ENCODE measurements at places on chromosomes 6 and 20. TPM values are rescaled to one million over a fixed set of nuclear protein-coding genes. Genes with fewer than 3 reads are reported as not detected.

The TNFRSF6B gene
- 41.6 TPM for total RNA-seq

The SPATS1 gene
- not detected for total RNA-seq

The ALDH5A1 gene
- total RNA-seq = 11.9 TPM

The SLC17A9 gene
- total RNA-seq = not detected

DNA sequence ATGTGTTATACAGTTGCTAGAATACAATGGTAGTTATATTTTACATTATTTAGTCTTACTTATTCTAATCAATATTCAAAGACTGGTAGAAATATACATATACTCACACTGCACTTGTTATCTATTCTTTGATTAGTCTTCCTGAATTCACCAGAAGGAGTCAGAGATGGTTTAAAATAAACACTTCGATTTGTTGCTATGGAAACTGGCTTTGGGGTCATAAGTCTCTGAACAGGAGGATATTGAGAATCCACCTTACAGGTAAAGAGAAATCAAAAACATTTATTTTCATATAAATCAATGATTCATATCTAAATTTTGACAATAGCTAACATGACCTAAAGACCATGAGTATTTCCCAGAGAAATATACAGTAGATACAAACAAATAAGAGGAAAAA is 41.6 kb downstream of the NUP153 start:
- H3K27ac ChIP-seq = no peak overlapping the region
- DNase-seq = no peak
- H3K27me3 ChIP-seq = no peaks in the 10 kb centered on the region
- H3K4me1 ChIP-seq = no peaks in the 10 kb centered on the region
- peaks cover 73% of the 10 kb centered on the region for H3K36me3 ChIP-seq

- H3K4me3 ChIP-seq = no peak overlapping the region
- H3K4me1 ChIP-seq = peaks cover 13% of the 10 kb centered on the region
- no peaks in the 10 kb centered on the region for H3K36me3 ChIP-seq
Observed at GRCh38 chr20:37933786-37934633, 31.1 kb downstream of the VSTM2L start.

- DNase-seq = no peak
- no peak overlapping the region for H3K27ac ChIP-seq
- H3K27me3 ChIP-seq = no peaks in the 10 kb centered on the region
- no peak overlapping the region for H3K4me3 ChIP-seq
Observed at GRCh38 chr6:166474721-166475565, 92.2 kb upstream of the MPC1 start.

DNA sequence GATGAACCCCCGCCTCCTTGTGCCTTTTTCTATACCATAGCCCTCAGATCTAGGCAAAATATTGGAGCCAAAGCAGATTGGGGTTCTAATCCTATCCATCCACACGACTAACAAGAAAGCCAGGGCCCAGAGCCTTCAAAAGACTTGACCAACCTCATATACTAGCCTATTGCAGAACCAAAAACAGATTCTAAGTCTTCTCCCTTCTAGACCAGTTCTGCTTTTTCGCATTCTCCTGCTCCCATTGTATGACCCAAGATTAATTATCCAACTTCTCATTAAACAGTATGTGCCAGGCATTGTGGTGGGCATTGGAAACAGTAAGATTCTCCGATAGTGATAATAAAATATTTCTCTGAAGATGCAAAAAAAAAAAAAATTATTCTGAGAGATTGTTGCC is 113.7 kb upstream of the JARID2 start:
- H3K4me3 ChIP-seq = peak overlapping the region; percentile 24
- no peaks in the 10 kb centered on the region for H3K36me3 ChIP-seq
- peak overlapping the region; percentile 92 for H3K27ac ChIP-seq
- no peak for DNase-seq
- H3K27me3 ChIP-seq = no peaks in the 10 kb centered on the region

GRCh38 chr6:53066077-53066417 is 843 bp downstream of the FBXO9 start:
- H3K4me1 ChIP-seq = peaks cover 27% of the 10 kb centered on the region
- no peaks in the 10 kb centered on the region for H3K27me3 ChIP-seq
- 0 out of 2 replicates have a peak, but pooled peaks cover 4% of the 10 kb centered on the region for H3K36me3 ChIP-seq
- peak overlapping the region; percentile 10 for H3K27ac ChIP-seq

GRCh38 chr20:33645072-33645358 is 17.1 kb upstream of the C20orf144 start:
- H3K4me3 ChIP-seq = no peak overlapping the region
- H3K4me1 ChIP-seq = peaks cover 21% of the 10 kb centered on the region
- DNase-seq = no peak
- no peak overlapping the region for H3K27ac ChIP-seq
- no peaks in the 10 kb centered on the region for H3K27me3 ChIP-seq

- H3K4me1 ChIP-seq = no peaks in the 10 kb centered on the region
- no peak overlapping the region for H3K27ac ChIP-seq
- H3K36me3 ChIP-seq = no peaks in the 10 kb centered on the region
- no peak overlapping the region for H3K4me3 ChIP-seq
- H3K27me3 ChIP-seq = no peaks in the 10 kb centered on the region
- DNase-seq = no peak
Observed at GRCh38 chr20:37251825-37252477, 9.7 kb downstream of the GHRH start.

DNA sequence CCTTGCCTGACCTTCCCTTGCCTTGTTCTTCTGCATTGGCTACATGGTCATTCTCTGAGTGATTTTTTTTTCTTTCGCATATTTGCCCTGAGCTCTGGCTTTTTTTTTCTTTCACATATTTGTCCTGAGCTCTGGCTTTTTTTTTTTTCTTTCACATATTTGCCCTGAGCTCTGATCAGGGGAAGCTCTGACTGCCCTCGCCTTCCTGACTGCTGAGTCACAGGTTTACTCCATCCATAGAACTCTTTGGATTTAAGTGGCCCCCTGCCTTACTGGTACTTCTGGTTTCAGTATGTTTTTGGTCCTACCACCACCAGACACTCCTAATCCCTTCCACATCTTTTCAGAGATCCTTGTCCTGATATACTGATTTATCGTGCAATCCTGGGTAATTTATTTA is 201.1 kb downstream of the OGFRL1 start:
- peaks cover 14% of the 10 kb centered on the region for H3K4me1 ChIP-seq
- H3K27ac ChIP-seq = 0 out of 2 replicates have a peak overlapping the region, but pooled peaks have one; percentile 11
- no peaks in the 10 kb centered on the region for H3K36me3 ChIP-seq
- H3K27me3 ChIP-seq = no peaks in the 10 kb centered on the region

DNA sequence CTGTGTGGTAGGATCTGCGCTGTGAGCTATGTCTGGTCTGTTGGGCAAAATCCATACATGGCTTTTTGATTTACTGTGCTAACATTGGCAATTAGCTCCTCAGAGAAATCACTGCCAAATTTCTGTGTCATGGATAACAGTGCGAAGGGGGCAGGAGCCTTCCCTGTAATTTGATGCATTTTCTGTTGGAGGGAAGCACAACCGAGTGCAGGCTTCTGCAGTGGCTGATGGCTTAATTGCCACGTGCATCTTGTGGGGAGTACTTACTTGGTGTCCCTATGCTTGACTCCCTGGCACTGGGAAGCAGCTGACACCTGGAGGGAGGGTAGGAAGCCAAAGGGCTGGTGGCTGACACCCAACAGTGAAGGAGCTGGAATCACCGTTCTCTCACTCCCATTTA is 99.3 kb upstream of the PROKR2 start:
- H3K4me1 ChIP-seq = no peaks in the 10 kb centered on the region
- no peak for DNase-seq
- peaks cover 73% of the 10 kb centered on the region for H3K27me3 ChIP-seq
- H3K4me3 ChIP-seq = no peak overlapping the region
- H3K36me3 ChIP-seq = no peaks in the 10 kb centered on the region

- peaks cover 5% of the 10 kb centered on the region for H3K4me1 ChIP-seq
- no peaks in the 10 kb centered on the region for H3K27me3 ChIP-seq
- H3K27ac ChIP-seq = no peak overlapping the region
- H3K4me3 ChIP-seq = no peak overlapping the region
- DNase-seq = peak; percentile 59
Observed at GRCh38 chr6:96381246-96381645, 140.4 kb upstream of the UFL1 start.

GRCh38 chr6:131778169-131778568 is 29.7 kb upstream of the ENPP1 start:
- no peaks in the 10 kb centered on the region for H3K36me3 ChIP-seq
- no peaks in the 10 kb centered on the region for H3K27me3 ChIP-seq
- no peaks in the 10 kb centered on the region for H3K4me1 ChIP-seq
- no peak overlapping the region for H3K27ac ChIP-seq
- no peak for DNase-seq

DNA sequence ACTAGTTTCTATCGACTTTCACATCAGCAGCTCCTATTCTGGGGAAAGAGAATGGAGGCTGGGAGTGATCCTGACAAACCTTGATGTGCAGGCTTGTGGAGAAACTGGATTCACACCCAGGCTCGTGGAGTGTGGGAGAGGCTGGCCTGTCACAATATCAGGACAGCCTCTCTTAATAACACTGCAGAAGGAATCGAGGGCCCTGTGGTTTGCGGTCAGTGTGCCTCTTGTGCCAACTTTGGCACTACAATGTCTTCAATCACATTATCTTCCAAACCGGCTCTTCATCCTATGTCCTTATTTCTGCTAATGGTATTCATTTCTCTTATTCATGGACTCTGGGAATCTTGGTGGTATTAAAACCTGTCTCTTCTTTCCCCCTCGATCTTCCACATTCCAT is 92.7 kb downstream of the PRL start:
- H3K4me1 ChIP-seq = no peaks in the 10 kb centered on the region
- no peak overlapping the region for H3K4me3 ChIP-seq
- H3K36me3 ChIP-seq = no peaks in the 10 kb centered on the region
- no peaks in the 10 kb centered on the region for H3K27me3 ChIP-seq
- no peak overlapping the region for H3K27ac ChIP-seq
- DNase-seq = no peak

- H3K4me1 ChIP-seq = no peaks in the 10 kb centered on the region
- H3K4me3 ChIP-seq = no peak overlapping the region
- H3K36me3 ChIP-seq = no peaks in the 10 kb centered on the region
- DNase-seq = no peak
Observed at GRCh38 chr6:44558832-44559251, 171.3 kb downstream of the CDC5L start.

GRCh38 chr20:19903168-19903811 is 113.9 kb upstream of the NAA20 start:
- H3K27ac ChIP-seq = no peak overlapping the region
- H3K36me3 ChIP-seq = peaks cover 8% of the 10 kb centered on the region
- H3K27me3 ChIP-seq = no peaks in the 10 kb centered on the region
- no peak overlapping the region for H3K4me3 ChIP-seq

- no peak overlapping the region for H3K4me3 ChIP-seq
- H3K36me3 ChIP-seq = no peaks in the 10 kb centered on the region
- H3K4me1 ChIP-seq = no peaks in the 10 kb centered on the region
- H3K27me3 ChIP-seq = no peaks in the 10 kb centered on the region
Observed at GRCh38 chr6:149948011-149948410, 6.2 kb downstream of the ULBP2 start.
